Caco-2 (cell line): ENCODE measurements at places on chromosomes 11 and 22.
A peak's percentile ranks its signal among the peaks of the same experiment; 100 is the strongest.

- DNase-seq: peak; percentile 83
Observed at GRCh38 chr22:20885557-20886323, 26.9 kb downstream of the SNAP29 start.

DNA sequence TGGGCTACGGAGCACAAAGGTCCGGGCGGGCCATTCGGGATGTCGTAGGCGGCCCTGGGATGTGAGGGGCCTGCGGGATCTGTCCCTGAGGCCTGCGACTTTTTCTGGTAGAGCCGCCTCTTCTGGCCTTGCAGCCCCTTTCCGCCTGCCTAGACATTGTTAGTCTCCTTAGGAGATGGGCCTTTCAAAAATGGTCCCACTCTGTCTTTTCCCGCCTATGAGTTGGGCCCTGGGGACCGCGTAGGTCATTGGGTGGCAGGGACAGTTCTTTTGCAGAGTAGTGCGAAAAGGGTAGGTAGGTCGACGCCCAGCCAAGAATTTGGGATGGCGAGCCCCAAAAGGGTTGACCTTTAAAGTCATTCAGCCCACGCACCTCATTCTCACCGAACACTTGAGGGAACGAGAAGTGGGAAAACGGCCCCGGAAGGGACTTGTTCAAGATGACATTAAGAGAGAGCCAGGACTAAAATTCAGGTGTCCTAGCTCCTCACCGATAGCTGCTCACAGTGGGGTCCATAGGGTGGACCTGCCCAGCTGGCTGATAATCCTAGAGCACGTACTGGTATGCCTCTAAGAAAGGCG lies 785 bp downstream of the OTUB1 start:
- no peak for DNase-seq

- DNase-seq: no peak
Observed at GRCh38 chr22:20624161-20624616, 116.8 kb downstream of the MED15 start.

GRCh38 chr11:68031144-68031464 lies 623 bp downstream of the NDUFS8 start:
- no peak for DNase-seq

DNA sequence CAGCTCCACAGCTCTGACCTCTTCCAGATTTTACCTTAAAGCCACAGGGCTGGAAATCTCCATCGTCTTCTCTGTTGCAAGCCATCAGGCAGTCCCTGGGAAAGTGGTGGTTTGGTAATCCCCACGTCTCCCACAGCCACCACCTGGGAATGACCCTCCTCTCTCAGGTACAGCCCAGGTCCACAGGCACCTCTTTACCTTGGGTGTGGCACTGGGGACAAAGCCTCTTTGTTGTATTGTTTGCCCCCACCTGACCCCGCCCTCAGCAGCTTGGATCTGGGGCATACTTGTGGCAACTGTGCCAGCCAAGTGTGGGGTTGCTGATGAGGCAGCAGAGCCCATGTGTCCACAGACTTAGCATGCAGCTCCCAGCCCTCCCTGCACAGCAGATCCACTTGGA lies 77.6 kb downstream of the LRRC32 start:
- DNase-seq: no peak

GRCh38 chr22:37169406-37169805 lies 18.6 kb downstream of the C1QTNF6 start:
- no peak for DNase-seq
